ENCODE measurements at places on chromosomes 2 and 18.

GRCh38 chr18:51614033-51614432 is 416.6 kb upstream of the MEX3C start:
- DNase-seq, result no peak

DNA sequence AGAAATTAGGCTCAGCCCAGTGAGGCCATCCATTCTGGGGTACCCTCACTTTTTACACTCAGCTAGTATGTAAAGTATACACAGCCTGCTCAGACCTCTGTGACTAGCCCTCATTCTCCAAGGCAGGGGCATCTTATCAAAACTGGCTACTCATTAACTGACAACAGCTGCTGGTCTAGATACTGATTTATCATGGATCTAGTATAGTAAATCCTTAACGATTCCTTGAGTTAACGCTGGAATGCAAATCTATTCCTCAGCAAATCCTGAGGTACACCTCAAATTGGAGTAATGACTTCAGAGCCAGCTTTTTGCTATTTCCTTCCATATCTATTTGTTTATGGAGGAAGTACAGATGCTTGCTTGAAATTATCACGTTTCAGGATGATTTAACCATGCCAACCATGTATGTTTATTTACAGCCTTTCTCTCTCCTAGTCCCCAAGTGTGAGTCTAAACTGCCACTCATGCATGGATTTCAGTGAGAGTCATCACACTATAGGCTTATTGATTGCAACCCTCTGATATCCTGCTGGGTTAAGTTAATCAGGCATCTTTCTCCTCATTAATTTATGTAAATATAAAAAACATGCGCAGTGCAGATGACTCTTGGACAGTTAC is 70.2 kb upstream of the DOK6 start:
- no peak for DNase-seq

- no peak for DNase-seq
These were observed 136.9 kb upstream of the FBXO11 start for GRCh38 chr2:48043131-48043700.

DNA sequence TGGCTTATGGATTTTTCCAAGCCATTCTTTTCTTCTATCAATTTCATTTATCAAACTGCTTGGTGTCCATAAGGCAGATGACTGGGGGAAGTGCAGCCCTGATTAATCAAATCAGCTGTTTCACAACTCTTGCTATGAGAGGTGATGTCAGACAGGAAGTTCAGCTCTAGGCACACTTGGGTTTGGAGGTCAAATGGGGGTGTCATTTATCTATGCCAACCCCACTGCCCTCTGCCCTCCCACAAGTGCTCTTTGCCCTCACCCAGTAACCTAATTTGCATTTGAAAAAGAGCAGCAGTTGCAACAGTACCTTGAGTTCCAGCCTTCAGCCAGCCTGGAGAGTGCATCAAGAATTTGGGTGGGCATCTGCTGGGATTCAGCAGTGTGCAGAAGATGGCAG is 431.3 kb upstream of the SPRED2 start:
- DNase-seq, result no peak

Measured in stimulated activated CD4-positive, alpha-beta T cell treated with anti-CD3 and anti-CD28 coated beads, TNF-alpha, amount 100 ng/mL, for 48 hours (primary cell).